ENCODE measurements at places on chromosomes 5 and 9.

DNA sequence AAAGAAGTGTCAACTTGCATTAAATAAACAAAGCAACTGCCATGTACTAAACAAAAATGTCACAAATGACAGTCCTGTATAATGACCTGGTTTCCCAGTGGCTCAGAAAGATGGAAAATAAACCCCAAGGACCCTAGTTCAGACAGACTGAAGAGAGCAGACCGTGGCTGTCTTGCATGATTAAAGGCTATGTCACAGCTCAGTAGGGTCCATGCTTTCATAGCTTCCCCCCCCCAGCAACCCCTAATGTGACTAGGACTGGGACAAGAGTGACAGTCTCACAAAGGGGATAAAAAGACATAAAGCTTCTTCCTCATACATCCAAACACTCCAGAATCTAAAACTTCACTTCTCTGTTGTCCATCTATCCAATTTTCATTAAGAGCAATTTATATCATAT lies 113.6 kb downstream of the NR6A1 start:
- no peak for DNase-seq

- no peak for DNase-seq
These were observed 131.1 kb downstream of the ACTL7B start for GRCh38 chr9:108724652-108725051.

GRCh38 chr5:32859211-32859641 lies 148.1 kb downstream of the NPR3 start:
- DNase-seq = no peak

DNA sequence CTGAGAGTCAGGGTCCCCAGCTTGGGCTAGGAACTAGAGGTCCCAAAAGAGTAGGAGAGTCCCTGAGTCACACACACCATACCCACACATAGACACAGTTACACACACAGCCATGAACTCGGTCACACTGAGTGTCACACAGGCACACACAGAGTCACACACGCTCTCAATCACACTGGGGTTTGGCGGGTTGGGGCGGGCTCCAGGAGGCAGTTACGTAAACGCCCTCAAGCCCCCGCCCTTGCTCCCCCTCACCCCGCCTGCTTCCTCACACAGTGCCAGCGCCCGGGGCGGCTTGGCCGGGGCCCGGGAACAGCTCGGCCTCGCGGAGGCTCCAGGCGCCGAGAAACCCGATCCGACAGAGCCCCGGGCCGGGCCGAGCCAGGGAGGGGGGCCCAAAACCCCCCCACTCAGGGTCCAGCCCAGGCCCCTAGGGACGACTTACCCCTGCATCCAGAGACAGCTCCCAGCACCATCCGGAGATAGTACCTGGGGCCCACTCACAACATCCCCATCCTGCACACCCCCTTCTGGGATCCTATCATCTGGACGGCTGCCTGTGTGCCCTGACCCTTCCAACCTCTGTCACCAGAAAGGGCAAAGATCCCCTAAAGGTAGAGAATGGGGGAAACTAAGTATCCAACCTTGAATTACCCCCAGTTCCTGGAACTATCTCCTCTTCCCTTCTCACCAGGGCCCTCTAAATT lies 3.5 kb upstream of the CNTFR start:
- no peak for DNase-seq

DNA sequence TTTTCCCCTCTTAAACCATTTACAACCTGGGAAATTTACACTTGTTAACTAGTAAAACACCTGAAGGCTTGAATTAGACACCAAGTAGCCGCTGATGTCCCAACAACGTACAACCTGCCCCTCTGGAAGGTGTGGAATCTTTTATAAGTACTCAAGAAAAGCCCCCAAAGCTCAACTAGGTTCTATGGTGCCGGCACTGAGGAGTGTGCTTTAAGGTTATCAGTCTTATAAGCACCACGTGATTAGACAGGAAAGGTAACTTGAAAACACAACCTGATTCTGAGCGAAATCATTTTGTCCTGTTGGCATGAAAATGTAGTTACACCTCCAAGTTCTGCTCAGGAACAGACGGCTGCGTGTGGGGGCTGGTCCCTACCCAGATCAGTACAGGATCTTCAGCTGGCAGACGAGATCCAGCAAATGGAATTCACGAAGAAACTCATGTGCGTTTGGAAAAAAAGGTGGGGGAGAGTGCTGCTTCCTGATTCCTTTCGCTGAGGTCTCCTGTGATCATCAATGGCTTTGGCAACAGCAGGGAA lies 195.5 kb downstream of the MEF2C start:
- DNase-seq = no peak

DNA sequence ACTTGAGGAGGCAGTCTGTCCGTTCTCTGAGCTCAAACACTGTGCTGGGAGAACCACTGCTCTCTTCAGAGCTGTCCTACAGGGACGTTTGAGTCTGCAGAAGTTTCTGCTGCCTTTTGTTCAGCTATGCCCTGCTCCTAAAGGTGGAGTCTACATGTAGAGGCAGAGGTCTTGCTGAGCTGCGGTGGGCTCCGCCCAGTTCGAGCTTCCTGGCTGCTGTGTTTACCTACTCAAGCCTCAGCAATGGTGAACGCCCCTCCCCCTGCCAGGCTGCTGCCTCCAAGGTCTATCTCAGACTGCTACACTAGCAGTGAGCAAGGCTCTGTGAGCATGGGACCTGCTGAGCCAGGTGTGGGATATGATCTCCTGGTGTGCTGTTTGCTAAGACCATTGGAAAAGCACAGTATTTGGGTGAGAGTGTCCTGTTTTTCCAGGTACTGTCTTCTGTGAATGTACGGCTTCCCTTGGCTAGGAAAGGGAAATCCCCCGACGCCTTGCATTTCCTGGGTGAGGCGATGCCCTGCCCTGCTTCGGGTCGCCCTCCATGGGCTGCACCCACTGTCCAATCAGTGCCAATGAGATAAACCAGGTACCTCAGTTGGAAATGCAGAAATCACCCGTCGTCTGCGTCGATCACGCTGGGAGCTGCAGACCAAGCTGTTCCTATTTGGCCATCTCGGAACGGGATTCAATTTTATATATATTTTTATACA lies 58.5 kb downstream of the CNTRL start:
- peak; percentile 76 for DNase-seq

DNA sequence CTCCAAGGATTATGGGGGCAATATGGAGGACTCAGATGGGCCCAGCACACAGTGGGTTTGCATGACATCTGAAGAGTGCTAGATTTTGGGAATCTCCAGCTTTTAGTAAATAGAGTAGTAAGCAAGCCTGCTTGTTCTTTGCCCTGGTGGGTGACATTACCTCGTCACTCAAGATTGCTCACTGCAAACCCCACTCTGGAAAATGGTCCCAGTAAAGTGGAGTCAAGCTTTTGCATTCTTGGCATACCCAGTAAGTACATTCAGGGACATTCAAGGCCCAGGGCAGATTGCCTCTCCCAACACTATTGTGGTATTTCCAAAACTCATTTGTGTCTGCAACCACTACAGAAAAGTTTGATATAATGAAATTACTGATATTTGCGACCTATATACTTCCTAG lies 118.5 kb downstream of the INVS start:
- DNase-seq = no peak

DNA sequence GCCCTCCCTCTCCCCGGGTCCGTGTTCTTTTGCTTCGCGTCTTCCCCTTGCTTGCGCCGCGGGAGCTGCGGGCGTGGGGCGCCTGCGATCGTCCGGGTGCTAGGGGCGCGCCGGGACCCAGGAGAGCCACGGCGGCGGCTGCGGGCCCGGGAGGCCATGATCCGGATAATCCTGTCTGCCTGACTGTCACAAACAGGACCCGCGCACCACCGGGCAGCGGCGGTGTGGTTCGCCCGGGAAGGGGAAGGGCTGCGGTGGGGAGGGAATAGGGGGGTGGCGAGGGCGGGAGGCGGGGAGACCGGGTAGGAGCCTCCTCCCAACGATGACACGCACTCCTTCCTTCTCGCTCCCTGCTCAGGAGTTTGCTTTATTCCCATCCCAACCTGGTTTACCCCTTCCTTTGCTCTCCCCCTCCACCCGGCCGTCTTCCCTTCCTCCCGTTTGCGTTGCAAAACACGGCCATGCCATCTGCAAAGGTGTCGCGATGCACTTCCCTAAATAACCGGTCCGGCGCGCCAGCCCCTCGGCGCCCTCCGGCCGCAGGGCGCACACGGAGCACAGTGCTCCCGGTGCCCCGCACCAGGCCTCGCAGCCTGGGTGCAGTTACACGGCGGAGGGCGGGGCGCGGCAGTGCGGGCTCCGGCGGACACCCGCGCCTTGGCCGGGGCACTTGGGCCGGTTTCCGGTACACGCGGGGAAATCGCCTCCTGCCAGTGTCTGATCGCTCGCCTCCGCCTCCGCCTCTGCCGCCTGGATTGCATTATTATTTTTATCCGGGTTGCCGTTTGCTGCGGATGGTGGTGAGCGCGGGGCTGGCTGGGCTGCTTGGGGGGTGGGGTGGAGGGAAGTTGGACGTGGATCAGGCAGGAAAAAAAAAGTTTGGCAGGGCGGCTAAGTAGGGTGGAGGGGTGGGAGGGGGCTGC lies 1.5 kb downstream of the SMARCA2 start:
- DNase-seq = peak; percentile 53

DNA sequence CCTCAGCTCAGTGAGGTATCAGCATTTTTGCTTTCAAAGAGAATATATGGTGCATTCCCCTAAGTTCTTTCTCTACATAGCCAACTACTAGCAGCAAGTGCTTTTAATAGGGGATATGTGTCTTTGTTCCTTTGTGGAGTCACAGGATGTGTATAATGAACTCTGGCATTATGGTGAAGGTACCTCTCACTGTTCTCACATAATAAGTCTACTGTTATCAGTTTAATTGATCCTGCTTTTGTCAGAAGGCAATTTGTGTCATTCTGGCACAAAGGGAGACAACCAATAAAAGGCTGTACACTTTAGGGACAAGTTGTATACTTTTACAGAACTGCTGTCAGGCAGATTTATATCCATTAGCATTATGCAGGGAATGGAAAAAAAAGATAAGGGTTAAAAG lies 531.4 kb upstream of the RIOK2 start:
- no peak for DNase-seq

DNA sequence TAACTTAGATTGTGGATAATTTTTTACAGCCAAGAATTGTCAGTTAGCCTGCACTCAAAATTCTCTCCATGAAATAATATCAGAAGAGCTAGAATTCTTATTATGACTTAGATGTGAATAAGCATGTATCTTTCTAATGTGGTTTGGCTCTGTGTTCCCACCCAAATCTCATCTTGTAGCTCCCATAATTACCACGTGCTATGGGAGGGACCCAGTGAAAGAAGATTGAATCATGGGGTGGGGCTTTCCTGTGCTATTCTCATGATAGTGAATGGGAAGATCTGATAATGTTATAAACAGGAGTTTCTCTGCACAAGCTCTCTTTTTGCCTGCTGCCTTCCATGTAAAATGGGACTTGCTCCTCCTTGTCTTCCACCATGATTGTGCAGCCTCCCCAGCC lies 176.8 kb downstream of the MAT2B start:
- DNase-seq = no peak

- peak; percentile 89 for DNase-seq
These were observed 30.4 kb downstream of the JADE2 start for GRCh38 chr5:134555890-134556311.

DNA sequence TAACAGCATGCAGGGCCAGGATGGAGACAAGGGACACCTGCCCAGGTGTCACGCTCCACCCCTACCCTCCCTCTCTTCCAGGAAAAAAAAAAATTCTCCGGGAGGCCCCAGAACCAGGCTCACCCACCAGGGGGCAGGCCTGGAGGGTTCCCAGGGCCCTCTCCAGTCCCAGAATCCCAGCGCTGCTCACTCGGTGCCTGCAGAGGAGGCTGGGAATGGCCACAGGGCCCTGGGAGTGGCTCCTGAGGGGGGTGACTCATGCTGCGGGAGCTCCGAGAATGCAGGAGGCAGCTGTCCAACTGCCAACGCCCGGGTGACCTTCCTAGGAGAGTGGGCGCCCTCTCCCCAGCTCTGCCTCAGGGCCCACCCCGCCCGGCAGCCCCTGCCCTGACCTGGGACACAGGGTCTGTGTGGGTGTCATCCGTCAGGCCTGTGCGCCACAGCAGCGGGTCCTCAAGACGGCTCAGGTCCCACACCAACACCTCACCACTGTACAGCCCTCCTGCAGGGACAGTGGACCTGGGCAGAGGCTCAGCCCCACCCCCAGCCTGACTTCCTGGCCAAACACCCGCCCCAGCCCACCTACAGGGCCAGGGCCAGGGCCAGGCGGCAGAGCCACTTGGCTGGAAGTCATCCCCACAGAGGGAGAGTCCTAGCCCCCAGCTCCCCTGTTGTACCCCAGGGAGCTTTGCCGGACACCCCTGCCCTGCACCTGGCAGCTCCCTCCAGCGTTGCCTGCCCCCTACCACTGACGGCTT lies 21.2 kb downstream of the DYNC2I2 start:
- DNase-seq = no peak

GRCh38 chr9:33295571-33295970 lies 5.3 kb downstream of the NFX1 start:
- DNase-seq = no peak

- no peak for DNase-seq
These were observed 524.3 kb downstream of the PSAT1 start for GRCh38 chr9:78821126-78821822.

GRCh38 chr9:94903961-94904421 lies 177.5 kb downstream of the AOPEP start:
- DNase-seq = no peak

- DNase-seq = no peak
These were observed 73.8 kb upstream of the SGCD start for GRCh38 chr5:156253130-156253529.

- no peak for DNase-seq
These were observed 188.1 kb upstream of the IL12B start for GRCh38 chr5:159518371-159518770.

DNA sequence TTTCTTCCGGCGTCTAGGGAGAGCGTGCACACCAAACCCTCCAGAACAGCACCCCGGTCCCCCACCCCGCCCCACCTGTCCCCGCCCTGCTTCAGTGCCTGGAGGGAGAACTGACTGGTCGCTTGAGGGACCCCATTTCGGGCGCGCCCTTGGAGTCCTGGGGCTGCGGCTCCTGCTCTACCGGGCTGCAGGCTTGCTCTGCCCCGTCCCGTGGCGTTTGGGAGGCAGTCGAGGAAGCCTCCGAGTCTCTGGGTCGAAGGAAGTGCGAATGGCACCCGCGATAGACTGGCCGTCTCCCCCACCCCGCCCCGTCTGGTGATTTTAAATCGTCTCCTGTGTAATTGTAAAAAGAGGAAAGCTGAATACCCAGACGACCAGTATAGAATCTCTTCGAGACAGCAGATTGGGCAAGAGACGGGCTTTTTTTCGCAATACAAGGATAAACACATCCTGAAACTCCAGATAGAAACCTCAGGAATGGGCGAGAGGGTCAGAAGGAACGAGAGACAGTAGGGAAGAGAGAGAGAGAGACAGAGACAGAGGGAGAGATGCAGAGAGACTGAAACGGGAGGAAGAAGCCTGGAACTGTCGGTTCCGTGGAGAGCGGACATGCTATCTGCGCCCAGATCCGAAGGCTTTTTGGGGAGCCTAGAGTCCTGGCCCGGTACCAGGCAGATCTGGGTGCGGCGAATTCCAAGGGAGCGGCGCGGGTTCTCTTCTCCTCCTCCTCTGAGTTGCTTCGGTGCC lies 9.9 kb downstream of the PRDM6 start:
- DNase-seq = no peak
